ENCODE measurements at places on chromosomes 1 and 21.

DNA sequence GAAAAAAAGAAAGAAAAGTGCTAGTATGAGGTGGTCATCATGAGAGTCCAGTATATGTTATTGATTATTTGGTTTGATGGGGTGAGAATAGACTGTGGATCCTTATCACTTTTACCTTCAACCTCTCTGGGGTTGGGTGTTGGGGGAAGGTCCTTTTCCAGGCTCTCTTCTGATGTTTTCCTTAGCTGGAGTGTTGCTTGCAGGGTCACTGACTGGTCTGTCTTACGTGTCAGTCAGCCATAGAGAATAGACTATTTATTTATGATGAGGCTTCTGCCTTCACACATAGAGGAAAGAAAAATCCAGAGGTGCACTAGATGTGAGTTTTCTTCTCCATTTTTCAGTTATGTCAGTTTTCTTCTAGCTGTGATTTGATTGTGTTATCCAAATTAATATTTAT lies 36.5 kb downstream of the MAP3K21 start:
- DNase-seq = no peak

DNA sequence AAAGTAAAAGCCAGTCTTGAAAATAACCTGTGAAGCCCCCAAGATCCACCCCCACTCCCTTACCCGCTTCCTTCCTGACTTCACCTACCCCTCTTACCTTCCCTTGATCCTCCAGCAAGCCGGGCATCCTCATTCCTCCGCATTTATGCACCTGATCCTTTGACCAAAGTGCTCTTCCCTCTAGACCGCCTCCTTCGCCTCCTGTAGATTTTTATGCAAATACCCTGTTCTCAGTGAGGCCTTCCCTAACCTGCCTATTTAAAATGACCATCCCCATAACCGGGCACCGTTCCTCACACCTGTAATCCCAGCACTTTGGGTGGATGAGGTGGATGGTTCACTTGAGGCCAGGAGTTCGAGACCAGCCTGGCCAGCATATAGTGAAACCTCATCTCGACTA lies 1.1 kb upstream of the NENF start:
- no peak for DNase-seq

DNA sequence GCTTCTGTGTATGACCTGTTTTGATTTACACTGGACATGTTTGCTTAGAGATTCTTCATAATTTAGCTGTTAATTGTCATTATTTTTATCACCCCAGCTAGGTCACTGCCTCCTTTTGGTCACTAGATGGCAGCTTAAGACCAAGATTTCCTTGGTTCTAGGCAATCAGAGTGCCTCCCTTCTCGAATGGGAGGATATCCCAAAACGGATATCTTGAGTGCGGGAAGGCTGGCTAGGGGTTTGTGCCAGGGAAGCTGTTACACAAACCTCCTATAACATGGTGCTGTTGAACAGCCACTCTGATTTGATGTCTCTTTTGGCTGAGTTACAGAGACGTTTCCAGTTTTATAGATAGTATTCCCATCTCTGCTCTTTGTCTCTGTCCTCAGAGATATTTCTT lies 283.5 kb downstream of the S1PR1 start:
- DNase-seq = peak; percentile 63

GRCh38 chr1:190759807-190760206 lies 282.1 kb upstream of the BRINP3 start:
- no peak for DNase-seq

DNA sequence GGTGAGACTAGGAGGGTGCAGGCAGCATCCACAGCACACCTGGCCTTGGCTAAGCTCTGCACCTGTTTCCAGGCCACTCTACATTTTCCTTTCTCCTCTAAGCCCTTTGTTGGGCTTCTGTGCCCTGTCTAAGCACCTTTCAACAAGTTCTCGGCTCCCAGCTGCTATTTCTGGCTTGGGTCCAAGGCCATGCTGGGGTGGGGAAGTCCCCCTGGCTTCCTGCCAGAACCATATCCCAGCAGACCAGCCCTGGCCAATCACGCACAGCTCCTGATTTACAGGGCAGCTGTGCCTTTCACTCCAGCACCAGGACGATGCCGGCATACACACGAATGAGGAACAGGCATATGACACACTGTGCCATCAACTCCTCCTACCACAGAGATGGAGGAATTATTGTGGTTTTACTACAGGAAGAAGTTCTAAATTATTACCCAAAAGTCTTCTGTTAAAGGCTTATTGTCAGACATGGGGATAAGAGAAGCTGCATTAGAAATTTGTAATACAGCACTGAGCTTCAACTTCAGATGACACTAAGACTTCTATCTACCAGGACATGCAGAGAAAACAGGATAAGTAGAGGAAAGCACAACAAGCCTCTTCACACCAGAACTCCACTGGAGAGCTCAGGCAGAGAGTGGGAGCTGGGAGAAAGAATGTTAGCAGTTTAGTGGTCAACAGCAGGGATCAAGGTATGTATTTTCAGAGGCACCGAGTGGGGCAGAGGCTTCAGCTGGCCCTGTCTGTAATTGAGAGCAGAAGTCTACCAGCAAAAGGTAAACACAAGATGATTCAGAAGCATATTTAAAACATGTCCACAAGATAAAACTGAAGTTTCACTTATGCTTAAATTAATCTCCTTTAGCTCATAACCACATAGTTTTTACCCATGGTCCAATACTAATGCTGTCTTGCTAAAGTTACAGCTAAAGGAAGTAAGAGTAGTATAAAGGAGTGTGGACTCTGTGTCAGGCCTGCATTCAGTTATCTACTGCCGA lies 37.4 kb downstream of the TRIT1 start:
- DNase-seq = peak; percentile 52

- no peak for DNase-seq
Measured at GRCh38 chr1:53705446-53706096, 33.4 kb downstream of the GLIS1 start.

DNA sequence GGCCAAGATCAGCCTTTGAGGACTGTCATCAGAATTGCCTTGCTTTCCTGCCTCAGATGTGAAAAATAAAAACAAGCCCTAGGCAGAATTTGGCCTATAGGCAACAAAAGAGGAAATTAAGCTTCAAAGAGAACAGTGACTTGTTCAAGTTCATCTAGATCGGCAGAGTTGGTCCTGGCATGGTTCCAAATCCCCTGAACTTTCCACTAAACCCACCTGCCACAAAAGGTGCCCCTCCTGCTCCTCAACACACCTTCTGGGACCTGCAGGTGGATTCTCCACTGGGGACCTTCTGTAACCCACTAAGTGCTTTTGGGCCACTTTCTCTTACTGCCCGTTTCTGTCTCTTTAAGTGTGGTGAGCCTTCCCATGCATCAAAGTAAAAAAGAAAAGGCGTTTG lies 42.5 kb upstream of the LRRN2 start:
- no peak for DNase-seq

GRCh38 chr1:93344484-93344883 lies 1.2 kb upstream of the DR1 start:
- no peak for DNase-seq

- no peak for DNase-seq
Measured at GRCh38 chr1:231016966-231017365, 23.1 kb downstream of the FAM89A start.

All from natural killer cell (primary cell).